ENCODE measurements at places on chromosomes 6 and 20.

DNA sequence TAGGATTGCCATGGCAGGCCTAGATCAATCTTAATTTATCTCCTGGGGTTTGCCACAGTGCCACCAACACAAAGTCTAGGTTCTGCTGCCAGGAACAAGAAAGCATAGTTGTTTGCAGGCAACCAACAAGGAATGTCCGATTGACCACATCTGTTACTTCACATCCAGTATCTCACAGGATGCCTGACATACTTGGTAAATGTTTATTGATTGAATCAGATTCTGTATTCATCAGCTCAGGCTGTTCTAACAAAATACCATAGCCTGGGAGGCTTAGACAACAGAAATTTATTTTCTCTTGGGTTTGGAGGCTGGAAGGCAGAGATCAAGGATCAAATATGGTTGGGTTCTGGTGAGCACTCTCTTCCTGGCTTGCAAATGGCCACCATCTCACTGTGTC, 26.3 kb upstream of the MC3R start:
- DNase-seq, result no peak

GRCh38 chr6:25649611-25650010, 2.4 kb upstream of the SCGN start:
- DNase-seq, result no peak

DNA sequence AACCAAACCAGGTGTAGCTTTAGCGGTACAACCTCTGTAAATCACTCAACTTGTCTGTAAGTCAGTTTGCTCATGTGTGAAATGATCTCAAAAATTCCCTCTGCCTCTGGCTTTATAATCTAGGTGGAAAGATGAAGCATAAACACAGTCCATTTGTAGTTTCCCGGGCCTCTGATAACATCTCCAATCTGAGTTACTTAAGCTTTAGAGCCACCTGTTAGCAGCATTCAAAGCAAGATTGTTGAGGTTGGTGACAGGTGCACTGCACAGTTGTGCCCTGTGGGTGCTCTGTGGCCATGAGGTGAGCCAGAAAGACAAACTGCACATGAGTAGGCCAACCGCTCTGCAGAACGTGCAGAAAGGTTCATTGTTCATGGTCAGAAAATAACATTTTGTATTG, 53.7 kb downstream of the MOCS1 start:
- DNase-seq, result no peak

DNA sequence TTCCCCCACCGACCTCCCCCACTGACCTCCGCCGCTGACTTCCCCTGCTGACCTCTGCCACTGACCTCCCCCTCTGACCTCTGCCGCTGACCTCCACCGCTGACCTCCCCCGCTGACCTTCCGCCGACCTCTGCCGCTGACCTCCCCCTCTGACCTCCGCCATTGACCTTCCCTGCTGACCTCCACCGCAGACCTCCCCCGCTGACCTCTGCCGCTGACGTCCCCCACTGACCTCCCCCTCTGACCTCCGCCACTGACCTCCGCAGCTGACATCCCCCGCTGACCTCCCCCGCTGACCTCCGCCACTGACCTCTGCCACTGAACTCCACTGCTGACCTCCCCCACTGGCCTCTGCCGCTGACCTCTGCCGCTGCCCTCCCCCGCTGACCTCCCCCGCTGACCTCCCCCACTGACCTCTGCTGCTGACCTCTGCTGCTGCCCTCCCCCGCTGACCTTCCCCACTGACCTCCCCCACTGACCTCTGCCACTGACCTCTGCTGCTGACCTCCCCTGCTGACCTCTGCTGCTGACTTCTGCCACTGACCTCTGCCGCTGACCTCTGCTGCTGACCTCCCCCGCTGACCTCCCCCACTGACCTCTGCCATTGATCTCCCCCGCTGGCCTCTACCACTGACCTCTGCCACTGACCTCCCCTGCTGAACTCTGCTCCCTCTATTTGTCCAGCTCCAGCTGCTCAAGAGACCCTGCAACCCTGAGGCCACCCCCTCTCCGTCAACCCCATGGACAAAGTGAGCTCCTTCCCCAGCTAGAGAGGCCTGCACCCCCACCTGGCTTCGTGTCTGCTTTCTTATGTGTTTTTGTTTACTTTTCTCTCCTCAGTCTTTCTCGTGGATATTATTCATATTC, 91.4 kb upstream of the AFDN start:
- no peak for DNase-seq

DNA sequence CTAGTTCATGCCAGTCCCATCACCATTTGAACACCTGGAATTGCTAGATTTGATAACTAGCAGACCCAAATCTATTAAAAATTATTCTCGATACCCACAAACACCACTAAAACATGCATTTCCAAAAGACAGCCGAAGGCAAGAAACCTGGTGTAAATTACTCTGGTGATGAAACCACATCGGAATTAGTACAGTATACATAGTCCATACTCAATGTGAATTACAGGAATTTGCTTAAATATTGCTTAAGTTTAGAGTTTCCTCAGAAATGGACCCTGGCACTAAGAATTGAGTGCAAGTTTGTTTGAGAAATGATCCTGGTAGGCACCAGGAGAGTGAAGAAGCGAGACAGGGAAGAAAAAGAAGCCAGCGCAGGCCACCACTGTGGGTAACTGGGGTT, 13.7 kb downstream of the LY86 start:
- no peak for DNase-seq

DNA sequence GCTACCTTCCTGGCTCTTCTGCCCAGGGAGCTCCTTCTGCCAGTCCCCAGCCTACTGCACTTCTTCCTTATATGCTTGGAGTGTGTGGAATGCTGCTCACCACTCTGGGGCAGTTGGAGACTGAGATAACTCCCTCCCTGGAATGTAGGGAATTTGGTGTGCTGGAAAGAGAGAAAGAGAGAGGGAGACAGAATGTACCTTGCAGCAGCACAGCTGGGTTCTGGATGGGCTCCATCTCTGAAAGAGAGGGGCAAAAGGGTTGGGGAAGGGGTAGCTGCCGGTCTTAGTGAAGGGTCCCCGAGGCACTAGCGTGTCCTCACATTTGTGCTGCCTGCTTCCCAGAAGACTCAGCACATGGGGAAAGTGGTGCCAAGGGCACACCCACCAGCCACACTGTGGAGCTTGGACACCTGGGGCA, 40.2 kb upstream of the DDR1 start:
- DNase-seq, result no peak

DNA sequence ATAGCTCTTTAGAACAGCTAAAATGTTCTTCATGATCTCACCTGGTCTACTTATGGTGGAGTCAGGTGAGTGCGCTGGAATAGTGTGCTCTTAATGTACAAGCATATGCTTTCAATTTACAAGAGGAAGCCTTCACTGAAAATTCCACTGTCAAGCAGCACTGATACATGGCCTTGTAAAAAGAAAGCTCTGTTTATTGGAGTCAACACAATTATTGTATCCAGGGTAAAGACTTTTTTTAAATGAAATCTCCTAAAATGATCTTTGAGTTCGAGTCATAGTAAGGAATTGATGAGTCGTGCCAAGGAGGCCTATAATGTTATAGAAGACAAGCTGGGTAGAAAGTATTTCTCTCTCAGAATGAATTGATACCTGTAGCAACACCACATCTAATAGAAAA, 41.6 kb upstream of the CARMIL1 start:
- DNase-seq, result no peak

- no peak for DNase-seq
Observed at GRCh38 chr6:9841886-9842725, 572.8 kb downstream of the TFAP2A start.

DNA sequence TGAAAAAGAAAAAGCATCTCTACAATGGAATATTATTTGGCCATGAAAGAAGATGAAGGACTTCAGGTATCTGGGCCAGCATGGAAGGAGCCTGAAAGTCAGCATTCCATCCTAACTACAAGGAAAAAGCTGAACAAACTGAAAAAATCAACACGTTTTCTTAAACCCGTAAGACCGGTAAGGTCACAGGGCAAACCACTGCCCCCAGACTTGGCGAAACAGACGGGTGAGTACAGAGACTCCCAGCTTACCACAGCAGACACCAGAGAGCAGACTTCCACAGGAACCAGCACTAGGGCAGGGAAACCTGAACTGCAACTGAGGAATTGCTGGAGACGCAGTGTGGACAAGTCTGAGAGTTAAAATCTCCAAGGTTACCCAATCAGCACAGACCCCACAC, 31.4 kb downstream of the BEND3 start:
- no peak for DNase-seq

DNA sequence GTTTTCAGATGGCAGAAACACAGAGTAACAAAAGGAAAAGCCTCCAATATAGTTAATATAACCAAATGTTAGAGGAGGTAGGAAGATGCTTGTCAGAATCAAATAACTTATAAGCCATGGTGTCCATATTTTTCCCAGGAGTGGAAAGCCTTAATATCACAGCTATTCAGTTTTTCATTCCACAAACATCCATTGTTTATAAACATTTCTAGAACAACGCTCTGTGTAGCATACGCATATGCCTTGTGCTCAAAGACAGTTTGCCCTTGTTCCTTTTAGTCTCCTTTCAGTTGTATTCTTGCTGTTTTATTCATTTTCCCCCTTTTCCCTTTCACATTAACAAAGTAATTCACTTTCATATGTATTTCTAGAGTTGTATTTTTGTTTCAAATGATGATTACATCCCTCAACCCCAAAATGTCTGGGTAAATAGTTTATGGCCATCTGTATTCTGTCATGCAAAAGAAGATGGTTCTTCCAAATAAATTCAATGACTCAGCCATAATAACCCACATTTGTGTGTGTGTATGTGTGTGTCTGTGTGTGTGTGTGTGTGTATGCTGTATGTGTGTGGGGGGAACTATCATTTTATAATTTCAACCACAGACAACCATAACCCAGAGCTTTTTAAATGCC, 455.7 kb upstream of the SOX4 start:
- DNase-seq, result no peak

DNA sequence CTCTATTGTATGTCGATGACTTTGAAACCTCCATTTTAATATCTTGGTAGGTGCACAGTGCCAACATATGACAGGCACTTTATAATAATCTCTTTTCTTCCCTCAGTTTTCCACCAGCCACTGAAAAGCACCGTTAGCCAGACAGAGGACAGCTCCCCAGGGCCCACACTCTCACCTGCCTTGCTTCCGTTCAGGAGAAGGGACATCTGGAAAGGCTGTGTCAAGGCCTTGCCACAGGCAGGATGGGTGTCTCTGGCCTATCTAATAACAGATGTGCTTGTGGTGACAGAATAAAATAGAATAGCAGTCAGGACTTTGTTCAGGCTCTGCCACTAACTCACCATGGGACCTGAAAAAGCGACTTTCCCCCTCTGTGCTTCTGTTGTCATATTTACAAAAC, 75.5 kb upstream of the CCDC167 start:
- no peak for DNase-seq

GRCh38 chr6:83978324-83978734, 55.2 kb upstream of the MRAP2 start:
- no peak for DNase-seq

- DNase-seq, result no peak
Observed at GRCh38 chr6:157541618-157542413, 160.8 kb downstream of the ZDHHC14 start.

DNA sequence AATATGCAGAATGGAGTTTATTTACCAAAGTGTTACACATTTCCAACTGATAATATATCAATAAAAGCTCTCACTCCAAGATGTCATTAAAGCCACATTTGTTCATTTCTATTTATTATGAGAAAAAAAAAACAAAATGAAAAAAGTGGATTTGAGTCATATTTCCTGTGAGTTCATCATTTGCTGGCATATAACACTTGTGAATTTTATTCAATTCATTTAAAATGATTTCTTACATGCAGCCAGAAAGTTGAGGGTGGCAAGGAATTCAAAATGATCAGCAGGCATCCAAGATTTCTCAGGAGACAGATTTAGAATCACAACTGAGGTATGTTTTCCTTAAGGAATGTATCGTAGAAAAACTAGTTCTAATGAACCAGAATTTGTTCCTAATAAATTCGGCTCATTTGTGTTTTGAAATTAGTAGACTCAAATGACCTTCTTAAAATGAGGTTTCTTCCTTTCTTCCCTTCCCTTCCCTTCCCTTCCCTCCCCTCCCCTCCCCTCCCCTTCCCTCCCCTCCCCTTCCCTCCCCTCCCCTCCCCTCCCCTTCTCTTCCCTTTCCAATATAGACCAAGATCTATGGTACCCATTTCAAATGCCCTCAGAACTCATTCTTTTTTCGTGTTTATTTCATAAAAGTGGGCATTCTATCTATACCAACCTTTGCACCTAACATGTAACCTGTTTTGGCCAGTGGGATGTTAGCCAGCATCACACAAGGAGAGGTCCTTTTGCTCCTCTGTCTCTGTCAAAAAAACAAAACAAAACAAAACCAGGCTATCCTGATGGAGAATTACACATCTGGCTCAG, 357.9 kb upstream of the TSHZ2 start:
- DNase-seq, result no peak

GRCh38 chr20:16111172-16111832, 461.9 kb downstream of the KIF16B start:
- DNase-seq, result no peak

DNA sequence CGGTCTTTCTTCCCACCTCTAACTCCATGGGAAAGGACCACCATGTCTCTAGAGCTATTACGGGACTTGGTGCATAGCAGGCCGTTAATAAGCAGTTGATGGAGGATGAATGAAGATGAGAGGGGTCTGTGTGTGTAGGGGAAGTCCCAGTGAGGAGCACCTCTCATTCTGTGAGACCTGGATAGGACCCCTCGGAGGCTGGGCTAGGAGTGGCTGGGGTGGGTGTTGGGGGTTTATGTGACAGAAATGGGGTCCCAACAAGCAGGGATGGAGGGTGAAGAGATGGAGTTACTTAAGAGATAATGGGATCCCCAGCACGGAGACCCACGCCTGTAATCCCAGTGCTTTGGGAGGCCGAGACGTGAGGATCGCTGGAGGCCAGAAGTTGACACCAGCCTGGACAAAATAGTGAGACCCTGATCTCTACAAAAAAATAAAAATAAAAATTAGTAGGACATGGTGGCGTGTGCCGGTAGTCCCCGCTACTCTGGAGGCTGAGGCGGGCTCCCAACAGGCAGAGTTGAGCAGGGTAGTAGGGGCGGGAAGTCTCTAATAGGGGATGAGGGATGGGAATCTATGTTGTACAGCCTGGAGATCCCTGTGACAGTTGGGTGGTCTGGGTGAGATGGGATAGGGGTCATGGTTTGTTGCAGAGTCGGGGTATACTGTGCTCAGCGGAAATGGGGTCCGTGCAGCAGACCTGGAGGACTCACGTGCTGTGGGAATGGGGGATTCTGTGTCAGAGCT, 677 bp upstream of the ZNF341 start:
- DNase-seq, result no peak

GRCh38 chr20:22490287-22491193, 93.8 kb downstream of the FOXA2 start:
- DNase-seq, result no peak

- no peak for DNase-seq
Observed at GRCh38 chr20:46063151-46063550, 26.6 kb downstream of the NCOA5 start.

Data from activated CD4-positive, alpha-beta T cell treated with anti-CD3 and anti-CD28 coated beads, Interleukin-2, amount 50 U/mL, for 4 hours (primary cell).